IPS-NIHi11 (cell line): ENCODE measurements at places on chromosomes 3 and 15.
A peak's percentile ranks its signal among the peaks of the same experiment; 100 is the strongest.

DNA sequence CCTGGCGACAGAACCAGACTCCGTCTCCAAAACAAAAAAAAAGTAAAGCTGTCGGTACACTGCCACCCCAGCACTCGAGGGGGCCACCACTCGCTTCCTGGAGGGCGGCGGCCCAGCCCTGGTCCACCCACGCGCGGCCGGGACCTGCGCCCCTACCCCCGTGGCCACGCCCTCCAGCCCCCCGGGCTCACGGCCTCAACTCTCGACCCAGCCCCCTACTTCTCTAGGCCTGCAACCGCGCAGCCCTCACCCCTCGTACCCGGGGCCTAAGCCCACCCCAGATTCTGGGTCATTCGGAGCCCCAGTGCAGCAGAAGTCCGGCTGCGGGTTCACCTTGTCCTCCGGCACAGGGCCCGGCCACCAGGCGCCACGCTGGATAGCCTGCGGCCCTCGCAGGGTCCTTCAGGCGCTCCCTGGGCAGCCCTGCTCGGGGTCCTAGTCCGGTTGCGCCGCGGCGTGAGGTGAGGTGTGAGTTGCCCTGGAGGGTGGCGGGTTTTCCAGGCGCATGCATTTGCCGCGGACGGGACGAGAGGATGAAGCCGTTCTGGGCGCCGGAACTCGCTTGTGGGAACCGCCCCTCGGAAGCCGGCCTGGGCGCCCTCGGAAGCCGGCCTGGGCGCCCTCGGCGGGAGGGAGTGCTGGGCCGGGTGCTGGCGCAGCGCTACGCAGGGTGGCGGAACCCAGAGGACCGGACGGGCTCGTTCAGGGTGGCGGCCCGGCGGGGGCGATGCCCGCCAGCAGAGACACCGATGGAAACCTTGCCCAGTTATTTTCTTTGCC, 32.3 kb downstream of the SPINK8 start:
- peak; percentile 96 for DNase-seq

DNA sequence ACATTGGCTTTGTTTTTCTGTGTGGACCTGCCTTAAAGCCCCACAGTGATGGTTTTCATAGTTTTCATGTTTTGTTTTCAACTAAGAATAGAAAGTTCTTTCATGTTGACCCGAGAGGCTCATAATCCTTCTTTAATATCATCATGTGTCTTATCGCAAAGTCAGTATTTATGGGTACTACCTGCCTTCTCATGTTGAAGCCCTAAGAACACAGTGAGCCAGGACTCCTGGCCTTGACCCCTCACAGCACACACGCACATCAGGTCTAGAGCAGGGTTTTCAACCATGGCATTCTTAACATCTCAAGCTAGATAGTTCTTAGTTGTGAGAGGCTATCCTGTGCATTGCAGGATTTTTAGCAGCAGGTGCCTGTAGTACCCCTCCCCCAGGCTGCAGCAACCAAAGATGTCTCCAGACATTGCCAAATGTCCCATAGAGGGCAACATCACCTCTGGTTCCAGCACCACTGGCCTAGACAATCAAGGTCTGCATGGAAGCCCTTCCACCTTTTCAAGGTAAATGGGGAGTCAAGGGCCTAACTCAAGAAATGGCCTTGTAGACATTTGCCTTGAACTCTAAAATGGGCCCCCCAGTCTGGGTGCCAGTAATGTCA, 118.3 kb downstream of the MTHFS start:
- DNase-seq: no peak

DNA sequence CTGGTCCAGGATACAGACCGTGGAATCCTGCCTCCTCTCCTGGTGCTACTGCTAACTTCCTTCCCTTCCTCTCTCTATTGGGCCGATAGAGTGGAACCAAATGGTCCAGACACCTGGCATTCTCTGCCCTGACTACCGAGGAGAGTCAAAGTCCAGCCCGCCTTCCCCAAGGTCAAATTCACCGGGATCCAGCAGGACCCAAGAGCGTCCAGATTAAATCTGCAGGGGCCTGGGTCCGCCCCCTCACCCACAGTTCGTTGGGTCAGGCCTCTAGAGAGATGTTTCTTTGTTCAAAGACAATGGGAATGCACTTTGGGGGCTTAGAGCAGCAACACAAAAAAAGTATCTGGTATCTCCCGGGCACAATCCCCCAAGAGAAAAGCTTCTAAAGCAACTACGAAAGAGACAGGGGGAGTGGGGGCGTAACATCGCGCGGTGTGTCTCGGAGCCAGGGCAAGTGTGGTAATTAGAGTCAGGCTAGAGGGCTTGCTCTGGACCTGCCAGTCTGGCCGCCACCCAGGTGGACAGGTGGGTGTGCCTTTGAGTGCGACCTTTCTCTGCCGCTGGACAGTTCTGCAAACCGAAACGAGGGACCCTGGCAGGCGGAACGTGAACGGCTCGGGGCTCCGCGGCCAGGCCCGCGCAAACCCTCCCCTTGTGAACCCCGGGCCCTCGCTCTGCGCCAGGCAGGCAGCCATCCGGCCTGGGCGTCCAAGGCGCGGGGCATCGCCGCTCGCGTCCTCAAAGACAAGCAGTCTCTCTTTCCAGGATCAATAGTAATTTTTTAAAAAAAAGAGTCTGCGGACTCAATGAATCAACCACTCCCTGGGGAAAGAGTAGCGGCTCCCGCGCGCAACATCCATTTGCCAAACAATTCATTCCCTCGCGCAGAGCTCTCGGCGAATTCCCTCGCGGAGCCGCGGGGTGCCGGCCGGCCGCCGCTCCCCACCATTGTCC, 806 bp downstream of the KLHL25 start:
- DNase-seq: peak; percentile 56

GRCh38 chr3:62387251-62387650, 13.9 kb upstream of the FEZF2 start:
- no peak for DNase-seq

DNA sequence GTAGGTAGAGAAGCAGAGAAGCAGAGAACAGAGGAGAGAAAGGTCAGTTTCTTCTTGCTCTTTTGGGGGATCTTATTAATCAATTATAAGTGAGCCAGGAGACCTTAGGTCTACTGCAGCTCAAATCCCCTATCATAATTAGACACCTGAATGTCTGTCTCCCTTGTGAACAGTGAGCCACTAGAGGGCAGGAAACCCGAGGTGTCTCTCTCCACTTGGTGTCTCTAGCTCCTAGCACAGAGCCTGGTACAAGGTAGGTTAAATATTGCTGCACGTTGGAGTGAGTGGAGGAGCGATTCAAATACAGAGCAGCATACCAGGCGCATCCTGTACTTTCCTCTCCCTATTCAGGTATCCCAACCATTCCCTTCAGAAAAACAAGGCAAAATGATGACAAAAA, 2.0 kb upstream of the ST8SIA2 start:
- peak; percentile 47 for DNase-seq

DNA sequence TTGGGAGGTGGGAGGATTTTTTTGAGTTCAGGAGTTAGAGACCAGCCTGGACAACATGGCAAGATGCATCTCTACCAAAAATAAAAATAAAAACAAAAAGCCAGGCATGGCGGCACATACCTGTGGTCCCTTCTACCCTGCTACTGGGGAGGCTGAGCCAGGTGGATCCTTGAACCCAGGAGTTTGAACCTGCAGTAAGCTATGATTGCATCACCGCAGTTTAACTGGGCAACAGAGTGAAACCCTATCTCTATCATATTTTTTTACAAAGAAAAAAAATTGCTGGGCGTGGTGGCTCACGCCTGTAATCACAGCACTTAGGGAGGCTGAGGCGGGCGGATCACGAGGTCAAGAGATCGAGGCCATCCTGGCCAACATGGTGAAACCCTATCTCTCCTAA, 35.8 kb upstream of the RPN1 start:
- no peak for DNase-seq

- DNase-seq: no peak
Measured at GRCh38 chr3:127762077-127762786, 60.1 kb downstream of the MGLL start.

GRCh38 chr15:101277943-101278564, 769 bp upstream of the SELENOS start:
- DNase-seq: no peak

GRCh38 chr15:95405447-95405846, 925.1 kb upstream of the NR2F2 start:
- no peak for DNase-seq

DNA sequence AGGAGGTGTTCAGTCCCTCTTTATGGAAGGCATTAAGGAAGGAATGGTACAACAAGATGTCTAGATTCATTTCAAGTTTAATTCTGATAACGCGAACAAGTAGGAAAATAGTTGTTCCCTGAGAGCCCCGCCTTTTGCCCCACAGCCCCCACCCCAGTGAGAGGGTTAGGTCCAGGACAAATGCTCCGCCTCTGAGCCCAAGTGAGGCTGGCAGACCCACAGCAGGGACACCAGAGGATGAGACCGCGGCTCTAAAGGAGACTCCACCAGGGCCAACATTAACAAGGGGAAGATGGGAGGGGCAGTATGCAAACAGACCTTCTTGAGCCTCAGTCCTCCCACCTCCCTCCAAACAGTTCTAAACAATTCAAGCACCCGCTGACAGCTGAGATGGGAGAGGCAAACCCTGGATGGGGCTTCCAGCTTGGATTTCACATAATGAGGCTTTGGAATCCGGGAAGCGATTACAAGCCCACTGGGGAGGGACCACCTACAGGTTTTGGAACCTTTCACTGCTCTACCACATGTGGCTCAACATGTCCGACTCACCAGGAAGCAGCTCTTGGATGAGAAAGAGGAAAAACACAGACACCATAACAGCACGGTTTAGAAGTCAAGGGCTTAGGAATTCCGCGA, 42.9 kb upstream of the IREB2 start:
- DNase-seq: peak; percentile 76

GRCh38 chr3:125085166-125085565, 29.4 kb upstream of the HEG1 start:
- DNase-seq: no peak

- DNase-seq: no peak
Measured at GRCh38 chr15:28904003-28904402, 18.2 kb downstream of the APBA2 start.

DNA sequence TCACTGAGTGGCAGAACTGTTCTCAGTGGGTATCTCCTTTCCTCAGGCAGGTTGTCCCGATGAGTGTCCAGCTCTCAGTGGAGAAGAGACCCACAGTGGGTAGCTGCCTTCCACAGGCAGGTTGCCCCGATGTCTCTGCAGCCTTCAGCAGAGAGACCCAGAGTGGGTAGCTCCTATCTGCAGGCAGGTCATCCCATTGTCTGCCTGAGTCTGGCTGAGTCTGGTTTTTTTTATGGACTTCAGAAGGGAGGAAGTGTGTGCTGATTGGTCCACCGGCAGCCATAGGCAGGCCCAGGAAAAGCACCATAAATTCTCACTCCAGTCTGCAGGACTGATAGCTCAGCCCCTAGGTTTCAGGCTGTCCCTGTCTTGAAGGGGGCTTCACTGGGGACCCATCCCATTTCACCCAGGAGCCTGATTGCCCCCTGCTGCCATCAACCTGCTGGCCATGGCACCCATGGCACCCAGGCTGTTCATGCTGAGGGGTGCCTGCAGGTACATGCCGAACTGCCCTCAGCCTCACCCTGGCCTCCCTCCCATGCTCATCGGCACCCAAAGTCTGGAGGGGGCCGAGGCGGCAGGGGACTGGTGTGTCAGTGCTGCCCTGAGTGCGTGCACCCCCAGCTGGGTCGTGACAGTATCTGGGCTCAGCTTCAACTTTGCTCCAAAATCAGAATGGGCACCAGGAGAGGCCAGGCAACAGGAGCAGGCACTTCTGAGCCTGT, 3.6 kb upstream of the LIMD1 start:
- DNase-seq: no peak

DNA sequence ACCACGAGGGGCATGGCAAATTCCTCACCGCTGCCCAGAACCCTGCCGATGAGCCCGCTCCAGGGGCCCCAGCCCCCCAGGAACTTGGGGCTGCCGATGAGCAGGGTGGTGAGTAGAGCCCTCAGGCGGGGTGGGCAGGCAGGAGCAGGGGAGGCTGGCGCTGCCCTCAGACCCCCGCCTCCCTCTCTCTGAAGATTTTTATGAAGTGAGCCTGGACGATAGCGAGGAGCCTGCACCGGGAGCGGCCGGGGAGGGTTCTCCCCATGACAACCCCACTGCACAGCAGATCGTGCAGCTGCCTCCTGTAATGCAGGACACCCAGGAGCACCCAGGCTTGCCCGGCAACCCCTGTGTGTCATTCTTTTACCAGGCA, 56.7 kb upstream of the UBE2Q2 start:
- DNase-seq: no peak

- no peak for DNase-seq
Measured at GRCh38 chr3:135329479-135329878, 534.4 kb downstream of the EPHB1 start.

GRCh38 chr3:146421819-146422759, 47.3 kb downstream of the PLSCR2 start:
- no peak for DNase-seq

- DNase-seq: no peak
Measured at GRCh38 chr3:117734496-117734895, 1024.9 kb downstream of the TUSC7 start.

DNA sequence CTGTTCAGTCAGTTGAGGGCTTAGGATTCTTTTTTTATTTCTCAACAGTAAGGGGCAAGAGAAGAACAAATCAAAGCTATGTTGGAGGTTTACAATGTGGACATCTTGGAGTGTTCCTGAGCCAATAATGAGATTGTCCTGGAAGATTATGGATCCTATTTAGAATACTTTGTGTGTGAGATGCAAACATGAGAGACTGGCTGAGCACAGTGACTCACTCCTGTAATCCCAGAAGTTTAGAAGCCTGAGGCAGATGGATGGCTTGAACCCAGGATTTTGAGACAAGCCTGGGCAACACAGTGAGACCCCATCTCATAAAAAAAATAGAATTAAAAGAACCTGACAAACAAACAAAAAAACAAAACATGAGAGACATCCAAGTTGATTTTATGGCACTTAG, 351.6 kb downstream of the GAP43 start:
- DNase-seq: no peak

DNA sequence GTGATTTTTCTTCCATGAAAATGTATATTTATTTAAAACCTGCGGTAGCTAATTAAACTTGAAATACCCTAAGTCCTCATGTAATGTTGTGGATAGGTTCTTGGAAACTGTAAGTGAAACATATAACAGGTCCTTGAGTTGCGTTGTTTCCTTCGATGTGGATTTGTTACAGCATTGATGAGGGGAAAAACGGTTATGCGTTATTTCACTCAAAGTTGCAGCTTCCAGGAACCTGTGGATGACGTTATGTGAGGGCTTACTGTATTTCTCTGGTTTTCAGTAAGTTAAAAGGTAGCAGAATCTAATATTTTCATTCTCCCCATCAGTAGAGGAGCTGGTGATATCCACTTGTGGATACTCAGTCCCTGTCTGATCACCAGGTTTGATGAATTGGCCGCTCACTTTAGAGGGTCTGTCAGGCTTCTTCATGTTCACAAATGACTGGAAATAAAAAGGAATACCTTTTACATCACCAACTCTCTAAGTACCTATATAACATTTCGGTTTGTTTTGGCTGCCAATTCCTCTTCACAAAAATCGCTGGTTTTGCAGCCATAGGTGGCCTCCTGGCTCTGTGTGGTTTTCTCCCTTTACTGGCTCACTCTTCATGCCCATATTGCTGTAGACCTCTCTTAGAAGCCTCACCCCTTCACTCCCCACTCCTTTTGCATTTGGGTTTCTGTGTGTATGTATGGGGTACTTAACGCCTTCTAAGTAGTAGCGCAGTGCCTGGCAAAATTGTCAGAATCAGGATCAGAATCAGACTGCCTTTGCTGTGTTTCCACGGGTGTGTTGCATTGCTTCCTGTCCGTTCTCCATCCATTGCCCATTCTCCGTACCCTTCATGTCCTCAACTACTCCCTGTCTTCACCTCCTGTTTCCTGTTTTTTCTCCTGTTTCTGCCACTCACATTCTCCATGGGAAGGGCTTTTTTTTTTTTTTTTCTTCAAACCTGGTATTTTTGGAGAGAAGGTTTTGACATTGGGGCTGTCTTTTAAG, 112.6 kb downstream of the FNDC3B start:
- no peak for DNase-seq
